Naive thymus-derived CD8-positive, alpha-beta T cell (primary cell): ENCODE measurements at places on chromosomes 11 and 22.
A peak's percentile ranks its signal among the peaks of the same experiment; 100 is the strongest.

DNA sequence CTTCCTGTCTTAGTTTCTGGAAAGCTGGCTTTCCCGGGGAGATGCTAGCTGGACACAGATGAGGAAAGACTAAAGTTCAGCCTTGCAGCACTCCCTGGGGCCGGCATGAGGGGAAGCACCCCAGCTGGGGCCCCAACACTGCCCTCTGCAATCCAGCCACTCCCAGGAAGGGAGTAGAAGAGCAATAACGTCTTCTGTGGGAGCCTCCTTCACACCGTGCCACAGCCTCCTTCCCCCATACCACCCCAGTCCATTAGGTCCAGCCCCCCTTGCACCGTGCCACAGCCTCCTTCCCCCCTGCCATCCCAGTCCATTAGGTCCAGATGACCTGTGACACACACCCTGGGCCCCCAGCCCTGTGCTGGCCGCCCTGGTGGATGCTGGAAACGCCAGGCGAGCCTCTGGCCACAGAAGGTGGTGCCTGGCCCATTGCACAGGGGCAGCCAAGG, 44.1 kb upstream of the PRDM11 start:
- no peak for DNase-seq
- H3K27me3 ChIP-seq = peaks cover 8% of the 10 kb centered on the region
- H3K4me3 ChIP-seq = no peak overlapping the region
- H3K36me3 ChIP-seq = no peaks in the 10 kb centered on the region
- peaks cover 35% of the 10 kb centered on the region for H3K4me1 ChIP-seq

GRCh38 chr22:44245867-44246266, 65.1 kb downstream of the PARVG start:
- H3K27ac ChIP-seq = no peak overlapping the region
- no peak overlapping the region for H3K4me3 ChIP-seq
- H3K27me3 ChIP-seq = peaks cover 7% of the 10 kb centered on the region
- no peak for DNase-seq
- H3K4me1 ChIP-seq = no peaks in the 10 kb centered on the region
- H3K36me3 ChIP-seq = peaks cover 13% of the 10 kb centered on the region

DNA sequence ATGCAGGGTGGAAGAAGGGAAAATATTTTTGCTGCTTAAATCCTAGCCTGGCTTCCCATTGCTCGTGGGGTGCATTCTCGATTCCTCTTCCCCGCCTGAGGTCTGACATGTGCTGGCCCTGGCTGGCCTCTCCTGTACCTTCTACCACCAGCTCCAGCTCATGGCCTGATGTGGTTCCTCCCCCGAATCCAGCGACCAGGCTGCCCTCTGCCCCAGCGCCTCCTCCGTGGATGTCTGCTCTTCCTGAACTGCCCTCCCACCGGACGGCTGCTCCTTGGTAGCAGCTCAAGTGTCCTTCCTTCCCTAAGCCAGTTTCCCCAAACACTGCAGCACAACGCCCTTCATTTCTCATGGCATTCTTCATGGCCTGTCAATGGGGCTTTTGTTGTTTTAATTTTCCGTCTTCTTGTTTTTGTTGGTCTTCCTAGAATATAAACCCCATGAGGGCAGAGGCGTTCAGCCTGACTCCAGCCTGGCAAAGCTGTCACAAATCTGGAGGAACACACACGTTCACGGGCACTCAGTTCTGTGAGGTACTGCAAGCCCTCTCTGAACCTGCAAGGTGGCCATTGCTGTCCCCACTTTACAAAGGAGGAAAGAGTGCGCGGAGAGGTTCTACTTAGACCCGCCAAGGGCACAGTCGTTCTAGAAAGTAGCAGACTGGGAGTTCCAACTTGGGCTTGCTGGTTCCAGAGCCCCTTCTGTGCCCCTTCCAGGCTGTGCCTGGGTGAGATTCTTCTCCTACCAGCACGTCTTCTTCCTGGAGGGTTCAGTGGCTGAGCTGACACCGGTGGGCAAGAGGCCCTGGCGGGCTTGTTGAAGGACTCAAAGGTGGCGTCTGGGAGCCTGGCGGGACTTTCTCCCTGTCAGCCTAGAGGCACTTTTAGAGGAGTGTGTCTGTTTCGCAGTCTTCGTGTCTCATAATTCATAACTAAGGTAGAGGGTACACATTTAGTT, 953 bp upstream of the LRP5 start:
- H3K27ac ChIP-seq = no peak overlapping the region
- peaks cover 11% of the 10 kb centered on the region for H3K27me3 ChIP-seq
- H3K36me3 ChIP-seq = no peaks in the 10 kb centered on the region
- peak overlapping the region; percentile 82 for H3K4me3 ChIP-seq
- DNase-seq = no peak
- H3K4me1 ChIP-seq = peaks cover 19% of the 10 kb centered on the region

DNA sequence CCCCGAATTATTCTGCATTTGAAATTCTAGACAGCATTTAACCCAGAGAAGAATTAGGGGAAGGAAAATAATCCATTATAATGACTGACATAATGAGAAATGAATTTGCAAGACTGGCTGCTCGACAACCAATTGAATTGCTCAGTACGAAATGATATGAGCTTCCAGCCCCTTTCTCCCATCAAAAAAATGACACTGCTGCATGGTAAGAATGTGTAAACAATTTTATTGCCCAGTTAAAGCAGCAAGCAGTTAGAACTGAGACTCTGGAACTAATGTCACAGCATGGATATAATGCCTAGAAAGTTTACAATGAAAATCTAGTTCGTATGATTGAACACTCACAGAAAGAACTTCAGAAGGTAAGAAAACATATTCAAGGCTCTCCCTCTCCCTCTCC, 24.7 kb upstream of the PCF11 start:
- no peaks in the 10 kb centered on the region for H3K4me1 ChIP-seq
- no peak for DNase-seq
- no peaks in the 10 kb centered on the region for H3K36me3 ChIP-seq
- H3K27ac ChIP-seq = no peak overlapping the region
- no peaks in the 10 kb centered on the region for H3K27me3 ChIP-seq

DNA sequence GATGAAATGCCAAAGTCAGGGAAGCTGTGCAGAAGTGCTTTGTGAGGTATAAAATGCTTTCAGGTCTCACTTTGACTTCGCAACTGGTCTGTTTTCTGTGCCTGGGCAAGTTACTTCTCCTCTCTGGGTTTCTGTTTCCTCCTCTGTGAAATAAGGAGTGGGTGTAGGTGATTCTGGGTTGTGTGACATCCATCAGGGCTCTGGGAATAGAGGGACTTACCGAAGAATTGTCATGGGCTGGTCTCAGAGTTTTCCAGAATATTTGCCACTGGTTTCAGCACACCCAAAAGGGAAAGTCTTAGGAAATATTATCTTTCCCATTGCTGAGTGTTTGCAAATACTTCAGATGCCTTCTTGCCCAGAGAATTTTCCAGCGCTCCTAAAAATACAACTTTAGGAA, 118.4 kb downstream of the KIAA1671 start:
- H3K36me3 ChIP-seq = no peaks in the 10 kb centered on the region
- H3K4me1 ChIP-seq = peaks cover 90% of the 10 kb centered on the region
- peak overlapping the region; percentile 81 for H3K4me3 ChIP-seq

- H3K27me3 ChIP-seq = no peaks in the 10 kb centered on the region
- no peaks in the 10 kb centered on the region for H3K4me1 ChIP-seq
- DNase-seq = no peak
- H3K4me3 ChIP-seq = no peak overlapping the region
- no peak overlapping the region for H3K27ac ChIP-seq
These were observed 5.5 kb upstream of the TECTA start for GRCh38 chr11:121095561-121095960.

DNA sequence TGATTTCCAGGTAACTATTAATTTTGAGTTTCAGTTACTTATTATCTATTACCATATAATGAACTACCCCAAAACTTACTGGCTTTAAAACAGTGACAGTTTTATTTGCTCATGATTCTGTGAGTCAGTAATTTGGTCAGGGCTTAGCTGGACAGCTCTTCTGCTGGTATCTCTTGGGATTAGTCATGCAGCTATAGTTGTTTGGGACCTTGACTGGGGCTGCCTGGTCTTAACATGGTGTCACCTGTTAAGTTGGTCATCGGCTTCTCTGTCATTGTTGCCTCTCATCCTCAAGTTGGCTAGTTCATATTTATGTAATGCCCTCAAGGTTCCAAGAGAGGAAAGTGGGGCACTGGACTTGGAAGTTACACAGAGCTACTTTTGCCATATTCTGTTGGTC, 177.5 kb downstream of the TMEM135 start:
- H3K27me3 ChIP-seq = no peaks in the 10 kb centered on the region
- H3K36me3 ChIP-seq = peaks cover 5% of the 10 kb centered on the region
- no peak overlapping the region for H3K4me3 ChIP-seq
- H3K4me1 ChIP-seq = peaks cover 7% of the 10 kb centered on the region
- no peak for DNase-seq

GRCh38 chr22:32208681-32209080, 3.8 kb upstream of the RFPL2 start:
- no peaks in the 10 kb centered on the region for H3K36me3 ChIP-seq
- no peak for DNase-seq
- H3K4me3 ChIP-seq = no peak overlapping the region
- H3K27ac ChIP-seq = peak overlapping the region; percentile 20
- H3K4me1 ChIP-seq = peaks cover 12% of the 10 kb centered on the region

DNA sequence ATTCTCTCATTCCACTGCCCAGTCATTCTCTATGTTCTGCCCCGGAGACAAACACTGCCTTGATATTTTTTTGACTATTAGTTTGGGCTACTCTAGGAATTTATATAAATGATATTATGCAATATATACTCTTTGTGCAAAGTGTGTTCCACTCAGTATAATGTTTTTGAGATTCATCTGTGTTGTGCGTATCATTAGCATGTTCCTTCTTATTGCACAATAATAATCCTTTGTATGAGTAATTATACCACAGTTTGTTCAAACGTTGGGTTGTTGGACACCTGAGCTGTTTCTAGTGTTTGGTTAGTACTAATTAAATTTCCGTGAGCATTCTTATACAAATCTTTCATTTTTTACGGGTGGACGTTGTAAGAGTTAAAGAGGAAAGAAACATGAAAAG, 390.6 kb downstream of the GUCY1A2 start:
- H3K4me3 ChIP-seq = no peak overlapping the region
- no peaks in the 10 kb centered on the region for H3K27me3 ChIP-seq
- DNase-seq = no peak
- no peaks in the 10 kb centered on the region for H3K4me1 ChIP-seq

- H3K4me1 ChIP-seq = peaks cover 52% of the 10 kb centered on the region
- no peak for DNase-seq
- H3K36me3 ChIP-seq = peaks cover 24% of the 10 kb centered on the region
- no peaks in the 10 kb centered on the region for H3K27me3 ChIP-seq
These were observed 2.9 kb downstream of the BCR start for GRCh38 chr22:23183061-23183698.

GRCh38 chr11:235609-235996, 539 bp downstream of the SIRT3 start:
- no peaks in the 10 kb centered on the region for H3K27me3 ChIP-seq
- peak overlapping the region; percentile 83 for H3K27ac ChIP-seq
- peak overlapping the region; percentile 91 for H3K4me3 ChIP-seq

DNA sequence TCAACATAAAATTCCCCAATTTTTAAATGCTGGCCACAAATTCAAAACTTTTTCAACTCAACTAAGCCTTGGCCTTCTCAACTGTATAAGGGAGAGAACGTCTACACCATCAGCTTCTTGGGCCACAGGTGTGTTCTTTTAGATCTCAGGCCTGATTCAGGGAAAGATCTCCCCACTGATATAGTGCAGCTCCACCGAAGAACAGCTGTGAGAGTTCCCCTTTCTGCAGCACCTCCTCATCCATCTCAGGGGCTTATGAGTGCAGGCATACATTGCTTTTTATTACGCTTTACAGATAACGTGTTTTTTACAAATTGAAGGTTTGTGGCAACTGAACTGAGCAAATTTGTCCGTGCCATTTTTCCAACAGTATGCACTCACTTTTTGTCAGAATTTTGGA, 8.0 kb upstream of the CD82 start:
- no peak overlapping the region for H3K27ac ChIP-seq
- H3K36me3 ChIP-seq = peaks cover 3% of the 10 kb centered on the region
- DNase-seq = no peak
- no peak overlapping the region for H3K4me3 ChIP-seq
- H3K4me1 ChIP-seq = peaks cover 9% of the 10 kb centered on the region

DNA sequence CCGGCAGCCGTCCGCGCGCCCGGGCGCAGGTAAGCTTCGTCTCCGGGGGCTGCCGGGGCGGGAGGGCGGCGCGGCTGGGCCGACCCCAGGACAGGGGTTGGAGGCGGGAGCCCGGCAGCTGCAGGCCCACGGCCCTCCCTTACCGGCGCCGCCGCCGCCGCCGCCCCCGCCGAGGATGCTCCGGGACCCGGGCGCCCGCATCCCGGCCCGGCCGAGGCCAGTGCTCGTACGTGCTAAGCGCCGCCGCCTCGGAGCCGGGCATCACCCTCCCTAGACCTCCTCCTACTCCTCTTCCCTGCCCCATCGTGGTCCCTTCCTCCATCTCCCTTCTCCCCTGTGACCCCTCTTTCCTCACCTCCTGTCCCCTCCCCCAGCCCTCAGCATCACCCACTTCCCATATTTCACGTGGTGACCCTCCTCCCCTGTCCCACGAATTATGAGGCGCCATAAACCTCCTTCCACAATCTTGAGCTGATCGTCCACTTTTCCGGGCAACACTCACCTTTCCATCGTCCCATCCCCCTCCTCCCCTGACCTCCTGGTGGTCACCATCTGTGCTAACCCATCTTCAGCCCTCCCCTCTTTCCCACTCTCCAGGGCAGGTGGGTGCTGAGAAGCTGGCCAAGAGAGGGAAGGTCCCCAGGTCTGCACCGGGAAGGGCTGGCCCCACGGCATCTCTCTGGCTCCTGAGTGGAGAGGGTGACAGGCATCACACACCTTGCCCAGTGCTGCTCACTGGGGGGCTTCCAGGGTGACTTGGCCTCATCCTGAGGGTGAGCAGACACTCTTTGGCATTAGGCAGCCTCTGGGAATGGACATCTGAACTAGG, 612 bp downstream of the ASPHD2 start:
- H3K27me3 ChIP-seq = no peaks in the 10 kb centered on the region
- DNase-seq = no peak
- H3K4me3 ChIP-seq = peak overlapping the region; percentile 81
- H3K4me1 ChIP-seq = peaks cover 29% of the 10 kb centered on the region

DNA sequence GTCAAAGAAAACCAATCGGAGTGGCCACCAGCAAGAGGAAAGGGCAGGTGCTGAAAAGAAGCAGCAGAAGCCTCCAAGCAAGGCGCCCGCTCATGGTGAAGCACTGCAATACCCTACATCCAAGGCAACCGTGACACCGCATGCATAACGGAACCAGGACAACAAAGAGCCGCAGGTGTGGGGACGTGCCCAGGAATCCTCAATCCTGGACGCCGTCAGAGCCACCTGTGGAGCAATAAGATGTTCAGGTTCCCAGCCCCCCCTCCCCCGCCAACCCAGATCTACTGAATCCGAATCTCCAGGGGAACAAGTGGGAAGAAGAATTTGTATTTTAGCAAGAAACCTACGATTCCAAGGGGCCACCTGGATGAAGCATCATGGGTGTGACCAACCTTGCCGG, 70.8 kb downstream of the SHANK2 start:
- H3K4me3 ChIP-seq = no peak overlapping the region
- DNase-seq = no peak
- H3K36me3 ChIP-seq = peaks cover 17% of the 10 kb centered on the region
- H3K27me3 ChIP-seq = peaks cover 14% of the 10 kb centered on the region
- H3K27ac ChIP-seq = no peak overlapping the region

DNA sequence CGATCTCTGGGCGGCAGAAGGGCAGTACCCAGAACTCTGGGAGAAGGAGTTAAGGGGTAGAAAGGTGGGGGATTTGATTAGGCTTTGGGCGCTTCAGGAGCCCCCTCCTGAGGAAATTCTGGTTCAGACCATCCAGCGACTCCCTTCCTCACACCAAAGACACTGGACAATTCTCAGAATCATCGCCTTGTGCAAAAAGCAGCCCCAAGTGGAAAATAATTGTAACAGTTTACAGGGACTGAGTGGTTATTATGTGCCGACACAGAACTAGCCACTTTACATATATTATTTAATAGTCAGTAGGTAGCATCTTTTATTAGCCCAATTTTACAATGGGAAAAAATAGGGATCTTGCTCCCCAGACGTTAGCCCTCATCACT, 662 bp upstream of the TRIM3 start:
- no peaks in the 10 kb centered on the region for H3K27me3 ChIP-seq
- no peak for DNase-seq
- peaks cover 19% of the 10 kb centered on the region for H3K36me3 ChIP-seq
- H3K27ac ChIP-seq = peak overlapping the region; percentile 86
- peaks cover 24% of the 10 kb centered on the region for H3K4me1 ChIP-seq
- peak overlapping the region; percentile 84 for H3K4me3 ChIP-seq
